Hippocampal formation (tissue), 2 donors: ENCODE measurements at places on chromosomes 12 and 14.
A peak's percentile ranks its signal among the peaks of the same experiment; 100 is the strongest.

DNA sequence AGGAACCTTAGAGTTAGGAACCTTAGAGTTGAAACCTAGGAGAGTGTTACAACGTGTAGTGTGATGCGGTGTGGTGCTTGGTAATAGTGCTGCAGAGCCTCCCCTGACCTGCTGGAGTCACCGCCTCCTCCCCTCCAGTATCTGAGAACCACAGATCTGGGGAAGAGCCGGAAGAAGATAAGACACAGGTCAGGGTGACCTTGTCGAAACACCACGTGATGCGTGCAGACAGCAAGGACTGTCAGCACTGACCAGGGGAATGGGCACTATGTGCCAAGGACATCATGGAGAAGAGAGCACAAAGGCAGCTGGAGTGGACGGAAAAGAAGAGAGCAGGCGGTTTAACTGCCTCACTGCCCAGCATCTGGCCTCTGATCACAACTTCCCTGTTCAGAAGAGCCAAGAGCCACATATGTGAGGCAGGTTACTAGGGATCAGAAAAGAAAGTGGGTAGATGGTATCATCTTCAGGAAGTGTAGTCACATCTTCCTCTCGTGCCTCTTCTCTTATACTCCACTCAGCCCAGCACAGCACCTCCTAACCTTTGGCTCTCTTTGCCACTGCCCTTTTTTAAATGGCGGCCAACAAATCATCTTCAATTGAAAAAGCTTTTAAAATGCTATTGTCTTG lies 93.7 kb downstream of the TESC start:
- DNase-seq = no peak

- DNase-seq = no peak
These were observed 40.6 kb downstream of the ATF7 start for GRCh38 chr12:53585448-53586125.

DNA sequence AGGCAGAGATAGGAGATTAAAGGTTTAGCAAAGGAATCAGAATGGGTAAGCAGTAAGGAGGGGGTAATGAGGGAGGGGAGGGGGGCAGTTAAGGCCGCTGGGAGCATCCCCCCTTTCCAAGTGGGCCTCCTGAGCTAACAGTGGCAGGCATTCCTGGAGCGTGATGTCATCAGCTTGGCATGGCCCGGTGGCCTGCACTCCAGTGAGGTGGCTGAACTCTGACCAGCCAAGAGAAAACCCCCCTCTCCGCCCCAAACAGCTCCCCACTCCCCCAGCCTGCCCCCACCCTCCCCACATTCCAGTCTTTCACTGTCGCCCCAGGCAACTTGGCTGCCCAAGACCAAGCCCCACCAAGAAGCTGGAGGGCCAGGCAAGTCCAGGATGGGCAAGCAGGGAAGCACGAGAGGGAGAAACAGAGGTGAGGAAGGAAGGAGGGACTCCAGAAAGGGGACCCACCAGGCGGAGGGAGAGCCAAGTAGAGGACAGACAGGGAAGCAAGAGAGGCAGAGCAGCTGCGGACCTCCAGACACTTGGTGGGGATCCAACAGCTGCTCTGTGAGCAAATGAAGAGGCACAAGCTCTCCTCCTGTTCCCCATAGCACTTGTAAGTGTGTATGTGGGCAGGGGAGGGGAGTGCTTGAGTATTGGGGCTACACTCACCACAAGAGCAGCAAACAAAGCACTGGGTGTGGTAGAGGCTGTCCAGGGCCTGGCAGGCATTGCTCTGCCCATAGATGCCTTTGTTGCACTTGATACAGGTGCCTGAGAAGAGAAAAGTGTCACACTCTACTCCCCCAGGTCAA lies 4.5 kb downstream of the AJUBA start:
- no peak for DNase-seq

GRCh38 chr14:104283197-104284106 lies 145.1 kb downstream of the KIF26A start:
- no peak for DNase-seq

DNA sequence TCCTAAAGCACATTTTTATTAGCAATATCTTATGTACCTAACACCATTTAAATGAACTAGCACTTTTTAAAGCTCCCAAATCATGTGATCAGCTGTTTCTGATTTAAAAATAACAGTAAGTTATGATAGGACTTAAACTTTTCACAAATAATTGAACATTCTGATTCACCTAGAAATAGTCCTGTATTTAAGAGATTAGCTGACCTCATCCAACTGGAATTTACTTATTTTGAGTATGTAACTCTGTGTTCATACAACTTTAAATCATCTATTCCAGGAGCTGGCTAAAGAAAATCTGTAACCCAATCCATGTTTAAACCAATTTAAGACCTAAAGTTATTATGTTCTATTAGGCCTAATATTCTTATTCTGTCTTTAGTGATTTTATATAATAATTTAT lies 184.3 kb downstream of the CCDC91 start:
- DNase-seq = no peak

DNA sequence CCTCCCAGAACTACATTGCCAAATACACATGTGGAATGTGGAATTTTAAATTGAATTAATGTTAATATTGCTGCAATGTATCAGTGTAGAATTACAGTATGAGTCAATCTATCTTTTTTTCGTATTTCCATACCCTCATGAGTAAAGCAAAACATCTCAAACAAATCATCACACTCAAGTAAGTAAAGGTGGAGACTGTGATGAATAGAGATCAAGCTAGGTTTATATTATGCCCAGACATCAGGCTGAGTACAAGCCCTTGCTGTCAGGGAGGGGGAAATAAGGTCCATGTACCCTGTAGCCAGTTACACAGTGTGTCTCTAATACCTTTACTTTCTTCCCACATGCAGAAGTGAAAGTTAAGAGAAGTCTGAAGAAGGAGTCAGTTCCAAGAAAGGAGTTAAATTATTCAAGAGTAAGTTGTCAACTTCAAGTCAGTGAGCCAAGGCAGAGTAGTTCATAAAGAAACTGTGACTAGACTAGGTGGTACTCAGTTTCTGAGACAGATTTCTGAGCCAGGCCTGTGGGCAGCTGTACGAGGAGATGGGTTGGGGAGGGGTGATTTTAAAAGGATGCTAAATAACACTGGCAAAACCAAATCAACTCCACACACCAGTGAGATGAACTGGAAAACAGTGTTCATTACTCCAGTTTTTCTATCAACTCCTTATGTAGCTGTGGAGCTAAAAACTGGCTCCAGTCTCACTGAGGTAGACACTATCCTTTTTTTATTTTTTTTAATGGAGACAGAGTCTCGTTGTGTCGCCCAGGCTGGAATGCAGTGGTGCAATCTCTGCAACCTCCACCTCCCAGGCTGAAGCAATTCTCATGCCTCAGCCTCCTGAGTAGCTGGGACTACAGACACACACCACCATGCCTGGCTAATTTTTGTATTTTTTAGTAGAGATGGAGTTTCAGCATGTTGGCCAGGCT lies 23.8 kb upstream of the STK38L start:
- DNase-seq = no peak

- peak; percentile 61 for DNase-seq
These were observed 386 bp downstream of the HDAC7 start for GRCh38 chr12:47819138-47819895.

- no peak for DNase-seq
These were observed 219.7 kb downstream of the SLC25A21 start for GRCh38 chr14:36952689-36953088.

DNA sequence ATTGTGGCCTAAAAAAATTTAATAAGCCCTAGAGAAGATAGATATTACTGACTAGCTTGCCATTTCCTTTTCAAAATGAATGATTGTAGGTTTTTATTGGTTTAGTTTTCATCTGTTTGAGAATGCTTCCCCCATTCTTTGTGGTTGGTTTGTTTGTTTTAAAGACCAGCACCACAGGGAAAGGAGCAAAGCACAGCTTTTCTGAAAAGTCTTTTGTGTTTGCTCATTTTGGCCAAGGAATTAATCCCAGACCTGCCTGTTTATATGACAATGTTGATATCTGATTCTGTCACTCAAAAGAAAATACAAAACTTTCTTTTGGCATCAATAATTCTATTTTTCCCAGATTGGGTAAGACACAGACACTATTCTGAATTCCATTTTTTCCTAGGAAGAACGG lies 312.5 kb upstream of the FLRT2 start:
- DNase-seq = no peak

- peak; percentile 27 for DNase-seq
These were observed 595 bp downstream of the KLHL28 start for GRCh38 chr14:44961151-44961553.

DNA sequence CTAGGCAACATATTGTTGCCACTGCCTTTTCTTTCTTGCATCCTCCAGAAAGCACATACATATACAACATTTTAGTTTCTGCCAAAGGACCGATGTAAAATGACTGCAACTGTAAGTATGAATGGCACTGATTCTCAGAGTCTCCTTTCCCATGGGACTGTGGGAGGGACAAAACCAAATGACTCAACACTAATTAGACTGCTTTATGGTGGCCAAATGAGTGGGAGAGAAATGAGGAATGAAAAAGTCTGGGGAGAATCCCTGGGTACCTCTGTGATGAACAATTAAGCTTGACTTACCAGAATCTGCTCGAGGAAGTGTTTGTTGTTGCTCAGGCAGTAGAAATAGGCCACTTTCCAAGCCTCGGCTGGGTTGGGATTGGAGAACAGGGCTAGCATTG lies 10.1 kb downstream of the ZFYVE26 start:
- DNase-seq = no peak

GRCh38 chr14:56752428-56752827 lies 57.9 kb downstream of the OTX2 start:
- DNase-seq = no peak

GRCh38 chr12:1844661-1845409 lies 24.5 kb downstream of the LRTM2 start:
- no peak for DNase-seq

- DNase-seq = no peak
These were observed 1822.4 kb upstream of the SEL1L start for GRCh38 chr14:83356080-83356479.

- no peak for DNase-seq
These were observed 2.5 kb downstream of the PPP1R3E start for GRCh38 chr14:23299986-23300686.

GRCh38 chr14:64948612-64949210 lies 6.2 kb upstream of the GPX2 start:
- DNase-seq = no peak

DNA sequence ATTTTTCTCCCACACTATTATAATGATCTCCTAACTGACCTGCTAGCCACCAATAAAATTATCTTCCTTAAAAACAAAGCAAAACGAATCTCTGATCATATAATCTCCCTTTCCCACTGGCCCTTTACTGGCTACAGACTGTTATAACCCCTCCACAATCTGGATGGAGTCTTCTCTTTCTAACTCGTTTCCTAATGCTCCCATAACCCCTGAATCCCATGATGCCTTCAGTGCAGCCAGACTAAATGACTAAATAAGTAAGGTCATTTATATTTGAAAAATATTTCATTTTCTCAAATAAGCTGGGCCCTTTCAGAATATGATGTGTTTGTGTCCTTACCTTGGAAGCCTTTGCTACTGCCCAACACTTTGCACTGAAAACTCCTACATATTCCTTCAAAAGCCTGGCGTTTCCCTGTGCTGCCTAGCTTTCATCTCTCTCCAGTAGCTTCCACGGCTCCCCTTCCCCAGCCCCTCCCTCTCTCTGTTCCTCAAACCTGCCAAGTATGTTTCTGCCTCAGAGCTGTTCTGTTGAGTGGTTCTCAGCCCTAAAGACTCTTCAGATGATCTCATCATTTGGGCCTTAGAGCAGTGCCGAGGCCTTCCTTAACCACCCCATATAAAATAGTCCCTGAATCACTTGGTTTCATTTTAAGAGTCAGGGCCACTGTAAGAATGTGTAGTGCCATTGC lies 91.7 kb downstream of the MYRFL start:
- no peak for DNase-seq

DNA sequence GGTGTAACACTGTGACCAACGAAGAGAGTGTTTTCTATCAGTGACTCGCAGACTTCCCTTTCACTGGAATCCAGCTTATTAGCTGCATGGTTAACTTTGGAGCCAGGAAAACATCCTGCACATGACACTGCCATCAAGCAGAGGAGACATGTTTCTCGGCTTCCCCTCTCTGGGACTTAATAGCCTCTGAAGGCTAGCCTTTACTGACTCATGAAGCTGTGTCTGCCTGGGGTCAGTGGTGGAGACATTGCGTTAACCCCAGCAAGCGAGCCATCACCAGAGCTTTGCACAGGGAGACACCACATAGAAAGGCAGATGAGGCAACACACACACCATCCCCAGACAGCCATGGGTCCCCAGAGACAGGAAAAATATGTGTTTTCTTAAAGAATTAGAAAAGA lies 126.9 kb upstream of the PRICKLE1 start:
- DNase-seq = no peak

DNA sequence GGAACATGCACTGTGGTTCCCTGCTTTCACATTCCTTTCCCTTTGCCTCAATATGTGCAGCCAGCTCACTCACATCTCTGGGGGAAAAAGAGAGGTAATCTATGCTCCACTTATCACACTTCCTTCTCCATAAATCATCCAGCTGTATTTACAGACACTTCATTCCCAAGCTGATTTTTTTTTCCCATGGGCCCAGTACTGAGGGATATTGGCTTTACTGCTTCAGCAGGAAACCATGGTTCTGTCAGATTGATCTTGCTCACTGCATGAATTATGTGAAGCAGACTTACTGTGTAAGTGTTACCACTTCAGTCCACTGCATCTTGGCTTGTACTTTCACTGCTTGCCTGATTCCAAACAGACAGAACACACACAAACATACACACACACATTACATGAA lies 555.6 kb downstream of the CCER1 start:
- no peak for DNase-seq

DNA sequence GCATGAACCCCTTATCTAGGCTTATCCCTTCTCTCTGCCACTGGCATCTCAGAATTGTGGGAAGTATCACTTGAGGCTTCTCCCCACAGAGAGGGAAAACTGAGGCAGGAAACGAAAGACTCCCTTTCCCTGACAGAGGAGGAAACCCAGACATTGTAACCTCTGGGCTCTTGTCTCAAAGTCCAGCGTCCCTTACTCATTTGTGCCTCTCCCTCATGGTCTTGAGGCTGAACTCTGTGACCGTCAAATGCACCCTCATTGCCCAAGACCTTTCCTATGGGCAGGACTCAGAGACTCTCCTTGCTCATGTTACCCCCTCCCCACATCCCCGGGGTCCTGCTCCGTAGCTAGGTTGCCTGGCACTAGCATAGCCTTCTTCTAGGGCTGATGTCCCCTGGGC lies 3.8 kb downstream of the CACNB3 start:
- DNase-seq = no peak

DNA sequence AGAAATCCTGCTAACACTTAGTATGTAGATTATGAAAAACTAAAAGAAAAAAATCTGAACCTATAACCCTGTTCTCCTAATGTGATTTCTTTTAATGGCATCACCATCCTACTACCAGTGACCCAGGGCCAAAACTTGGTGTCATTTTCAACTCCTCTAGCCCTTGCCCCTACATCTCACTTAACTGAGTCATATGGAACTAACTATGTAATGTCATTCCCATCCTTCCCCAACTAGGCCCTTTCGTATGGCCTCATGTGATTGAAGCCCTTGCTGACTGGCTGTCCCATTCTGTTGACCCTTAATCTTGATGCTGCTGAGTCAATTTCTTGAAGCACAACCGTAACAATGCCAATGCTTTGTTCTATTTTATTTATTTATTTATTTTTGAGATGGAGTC lies 7.6 kb downstream of the DMAC2L start:
- DNase-seq = no peak
